ENCODE measurements at places on chromosomes 16 and 17. TPM values are rescaled to one million over a fixed set of nuclear protein-coding genes. Genes with fewer than 3 reads are reported as not detected.

ZNF598 gene
- 16.3 TPM for total RNA-seq

TRIM25 gene
- 76.7 TPM for total RNA-seq

CLEC18B gene
- total RNA-seq = not detected

PRAC1 gene
- total RNA-seq = not detected

CCDC144A gene
- total RNA-seq = 4.0 TPM

SEZ6L2 gene
- total RNA-seq = 8.4 TPM

G6PC1 gene
- not detected for total RNA-seq

PHOSPHO1 gene
- total RNA-seq = not detected

RNF227 gene
- 9.3 TPM for total RNA-seq

TPSD1 gene
- not detected for total RNA-seq

HOXB1 gene
- total RNA-seq = not detected

MINK1 gene
- total RNA-seq = 95.5 TPM

CD300C gene
- not detected for total RNA-seq

NHLRC4 gene
- not detected for total RNA-seq

MFAP4 gene
- total RNA-seq = 116 TPM

HGS gene
- total RNA-seq = 275 TPM

MSRB1 gene
- total RNA-seq = not detected

TEKT5 gene
- total RNA-seq = 1.5 TPM

DNA sequence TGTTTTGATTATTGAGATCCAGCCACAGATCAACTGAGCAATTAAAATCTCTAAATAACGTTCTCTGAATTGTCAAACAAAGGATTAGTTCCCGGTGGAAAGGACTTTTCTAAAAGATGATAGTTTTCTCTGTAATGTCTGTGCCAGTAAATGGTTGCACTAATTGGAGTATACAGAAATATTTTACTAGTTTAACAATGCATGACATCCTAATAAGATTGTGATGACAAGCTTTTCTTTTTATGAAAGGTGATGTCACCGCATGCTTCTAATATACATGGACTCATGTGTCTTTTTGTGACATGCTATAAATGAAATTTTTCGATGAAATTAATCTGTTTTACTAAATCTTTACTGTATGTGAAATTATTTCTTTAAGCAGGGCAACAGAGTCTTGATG is 211.1 kb downstream of the IRX3 start:
- H3K4me1 ChIP-seq = no peaks in the 10 kb centered on the region
- no peak for DNase-seq
- H3K27ac ChIP-seq = no peak overlapping the region
- no peaks in the 10 kb centered on the region for H3K27me3 ChIP-seq

GRCh38 chr17:12041312-12041711 is 20.6 kb downstream of the MAP2K4 start:
- no peaks in the 10 kb centered on the region for H3K36me3 ChIP-seq
- no peak for DNase-seq
- no peak overlapping the region for H3K4me3 ChIP-seq
- no peak overlapping the region for H3K27ac ChIP-seq
- peaks cover 46% of the 10 kb centered on the region for H3K4me1 ChIP-seq
- H3K27me3 ChIP-seq = no peaks in the 10 kb centered on the region

- peak overlapping the region; percentile 100 for H3K27ac ChIP-seq
- no peaks in the 10 kb centered on the region for H3K27me3 ChIP-seq
- peak; percentile 73 for DNase-seq
- H3K4me3 ChIP-seq = peak overlapping the region; percentile 85
Measured at GRCh38 chr17:8153525-8153956, 1.3 kb upstream of the PER1 start.

DNA sequence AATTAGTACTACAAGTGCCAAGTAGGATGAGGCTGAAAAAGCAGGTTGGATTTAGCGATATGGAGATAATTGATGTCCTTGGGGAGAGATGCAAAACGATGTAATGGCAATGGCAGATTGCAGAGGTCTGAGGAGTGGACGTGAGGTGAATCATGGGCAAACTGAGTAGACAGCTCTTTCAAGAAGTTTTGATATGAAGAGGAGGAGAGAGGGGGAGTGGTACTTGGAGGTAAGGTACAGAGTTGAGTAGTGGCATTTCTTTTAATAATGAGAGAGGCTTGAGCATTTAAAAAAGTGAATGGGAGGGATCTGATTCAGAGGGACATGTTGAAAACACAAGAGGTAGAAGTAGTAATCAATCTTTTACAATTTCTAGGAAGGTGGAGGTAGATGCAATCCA is 17.7 kb upstream of the VPS4A start:
- H3K27ac ChIP-seq = no peak overlapping the region
- peaks cover 31% of the 10 kb centered on the region for H3K36me3 ChIP-seq
- no peaks in the 10 kb centered on the region for H3K27me3 ChIP-seq

- no peak for DNase-seq
- H3K27me3 ChIP-seq = peaks cover 86% of the 10 kb centered on the region
- peak overlapping the region; percentile 52 for H3K4me3 ChIP-seq
- no peaks in the 10 kb centered on the region for H3K36me3 ChIP-seq
- no peak overlapping the region for H3K27ac ChIP-seq
- H3K4me1 ChIP-seq = peaks cover 51% of the 10 kb centered on the region
Measured at GRCh38 chr17:39627047-39627711, 427 bp downstream of the PPP1R1B start.

- H3K27ac ChIP-seq = peak overlapping the region; percentile 94
- no peaks in the 10 kb centered on the region for H3K27me3 ChIP-seq
- DNase-seq = no peak
- no peaks in the 10 kb centered on the region for H3K4me1 ChIP-seq
Measured at GRCh38 chr17:2075336-2076086, 20.6 kb downstream of the HIC1 start.

DNA sequence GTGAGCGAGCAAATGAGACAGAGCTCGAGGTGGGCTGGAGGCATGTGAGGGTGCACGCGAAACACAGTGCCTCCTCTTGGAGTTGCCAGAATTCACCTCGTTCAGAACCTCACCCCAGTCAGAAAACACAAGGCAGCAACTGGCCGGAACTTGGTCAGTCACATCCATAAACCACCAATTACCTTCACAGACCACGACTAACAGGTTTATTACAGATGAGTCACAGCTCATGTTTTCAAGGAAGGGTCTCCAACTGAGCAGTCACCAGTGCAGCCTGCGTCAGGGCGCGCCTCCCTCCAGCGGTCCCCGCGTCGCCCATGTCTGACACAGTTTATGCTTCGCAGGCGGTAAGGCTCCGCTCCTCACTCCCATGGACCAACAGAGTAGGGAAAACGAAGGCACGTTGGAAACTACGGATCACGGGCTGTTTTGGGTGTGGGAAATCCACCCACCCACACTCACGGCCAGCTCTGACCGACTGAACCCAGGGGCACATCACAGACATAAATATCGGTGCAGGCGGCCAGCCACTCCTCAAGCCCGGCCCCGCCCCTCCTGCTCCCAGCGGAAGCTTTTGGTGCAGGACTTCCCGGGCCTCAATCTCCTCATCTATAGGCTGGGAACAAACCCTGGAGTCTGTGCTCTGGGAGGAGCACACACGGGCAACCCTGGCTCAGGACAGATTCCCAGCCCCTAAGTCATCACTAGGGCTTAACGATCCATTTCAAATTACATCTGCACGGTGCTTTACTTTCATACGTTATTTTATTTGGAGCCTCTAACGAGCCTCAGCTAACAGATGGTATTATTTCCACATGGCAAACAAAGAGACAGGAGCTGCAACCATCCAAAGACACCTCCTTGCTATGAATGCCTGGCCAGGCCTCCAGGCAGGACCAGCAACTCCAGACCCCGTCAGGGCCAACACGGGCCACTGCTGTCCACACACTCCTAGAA is 126.3 kb downstream of the ZNF778 start:
- peak overlapping the region; percentile 77 for H3K27ac ChIP-seq
- peak; percentile 37 for DNase-seq
- no peaks in the 10 kb centered on the region for H3K36me3 ChIP-seq
- peaks cover 31% of the 10 kb centered on the region for H3K4me1 ChIP-seq
- no peaks in the 10 kb centered on the region for H3K27me3 ChIP-seq
- H3K4me3 ChIP-seq = no peak overlapping the region

- no peaks in the 10 kb centered on the region for H3K27me3 ChIP-seq
- peaks cover 15% of the 10 kb centered on the region for H3K4me1 ChIP-seq
- H3K4me3 ChIP-seq = no peak overlapping the region
- H3K36me3 ChIP-seq = peaks cover 80% of the 10 kb centered on the region
- no peak for DNase-seq
- H3K27ac ChIP-seq = no peak overlapping the region
Measured at GRCh38 chr16:67544844-67545664, 16.4 kb downstream of the RIPOR1 start.

- no peak overlapping the region for H3K27ac ChIP-seq
- no peak overlapping the region for H3K4me3 ChIP-seq
- DNase-seq = no peak
- H3K27me3 ChIP-seq = no peaks in the 10 kb centered on the region
- H3K36me3 ChIP-seq = peaks cover 55% of the 10 kb centered on the region
- H3K4me1 ChIP-seq = no peaks in the 10 kb centered on the region
Measured at GRCh38 chr16:69348222-69348621, 3.4 kb downstream of the TMED6 start.

GRCh38 chr17:50207315-50207714 is 5.9 kb upstream of the COL1A1 start:
- H3K27me3 ChIP-seq = no peaks in the 10 kb centered on the region
- no peak overlapping the region for H3K4me3 ChIP-seq
- peak overlapping the region; percentile 57 for H3K27ac ChIP-seq

- H3K4me1 ChIP-seq = peaks cover 30% of the 10 kb centered on the region
- H3K36me3 ChIP-seq = peaks cover 19% of the 10 kb centered on the region
- no peaks in the 10 kb centered on the region for H3K27me3 ChIP-seq
- H3K27ac ChIP-seq = peak overlapping the region; percentile 98
- peak; percentile 49 for DNase-seq
- peak overlapping the region; percentile 91 for H3K4me3 ChIP-seq
Measured at GRCh38 chr17:68248199-68248825, 469 bp downstream of the AMZ2 start.

- peaks cover 11% of the 10 kb centered on the region for H3K4me1 ChIP-seq
- peak; percentile 9 for DNase-seq
- H3K27me3 ChIP-seq = no peaks in the 10 kb centered on the region
- peaks cover 20% of the 10 kb centered on the region for H3K36me3 ChIP-seq
- no peak overlapping the region for H3K27ac ChIP-seq
- H3K4me3 ChIP-seq = no peak overlapping the region
Measured at GRCh38 chr17:2194889-2195335, 108.7 kb downstream of the SMG6 start.

- peaks cover 6% of the 10 kb centered on the region for H3K4me1 ChIP-seq
- H3K27me3 ChIP-seq = no peaks in the 10 kb centered on the region
- H3K27ac ChIP-seq = no peak overlapping the region
- peaks cover 26% of the 10 kb centered on the region for H3K36me3 ChIP-seq
Measured at GRCh38 chr17:67227488-67227887, 17.5 kb downstream of the HELZ start.

DNA sequence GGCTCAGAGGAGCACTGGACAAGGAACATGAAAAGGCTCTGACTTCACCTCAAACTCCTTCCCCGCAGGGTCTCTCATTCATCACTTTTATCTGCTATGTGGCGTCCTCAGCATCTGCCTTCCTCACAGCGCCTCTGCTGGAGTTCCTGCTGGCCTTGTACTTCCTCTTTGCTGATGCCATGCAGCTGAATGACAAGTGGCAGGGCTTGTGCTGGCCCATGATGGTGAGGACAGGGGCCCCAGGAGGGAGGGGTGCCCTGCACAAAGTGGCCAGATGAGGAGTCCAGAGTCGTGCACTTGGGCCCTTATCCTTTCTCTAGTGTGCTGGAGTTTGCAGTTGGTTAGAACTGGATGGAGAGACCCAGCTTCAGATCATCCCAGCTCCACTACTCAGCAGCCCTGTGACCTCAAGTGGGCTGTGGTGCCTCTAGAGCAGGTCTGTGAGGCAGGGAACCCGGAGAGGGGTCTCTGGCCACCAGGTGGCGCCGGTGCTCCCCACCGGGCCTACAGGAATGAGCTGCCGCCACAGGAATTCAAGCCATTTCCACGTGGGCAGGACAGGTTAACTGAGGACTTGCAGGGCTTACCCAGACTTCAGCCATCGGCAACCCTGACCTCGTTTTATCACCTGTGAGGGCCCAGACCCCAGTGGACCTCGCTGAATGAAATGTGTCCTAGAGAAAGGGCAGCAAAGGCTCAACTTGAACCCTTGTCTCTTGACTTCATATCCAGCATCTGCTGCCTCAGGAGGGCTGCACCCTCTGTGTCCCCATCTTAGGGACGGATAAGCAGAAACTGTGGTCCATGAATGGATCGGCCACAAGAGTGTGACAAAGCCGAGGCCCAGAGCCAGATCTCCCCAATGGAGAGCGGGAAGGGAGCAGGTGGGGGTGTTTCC is 4.0 kb downstream of the CMTM3 start:
- peaks cover 47% of the 10 kb centered on the region for H3K36me3 ChIP-seq
- peaks cover 14% of the 10 kb centered on the region for H3K27me3 ChIP-seq
- peak overlapping the region; percentile 15 for H3K27ac ChIP-seq
- peaks cover 49% of the 10 kb centered on the region for H3K4me1 ChIP-seq
- peak; percentile 92 for DNase-seq
- no peak overlapping the region for H3K4me3 ChIP-seq

GRCh38 chr17:81952792-81953228 is 5.8 kb upstream of the MYADML2 start:
- no peak overlapping the region for H3K27ac ChIP-seq
- H3K27me3 ChIP-seq = peaks cover 1% of the 10 kb centered on the region
- no peak for DNase-seq
- no peaks in the 10 kb centered on the region for H3K4me1 ChIP-seq

- H3K36me3 ChIP-seq = no peaks in the 10 kb centered on the region
- H3K27ac ChIP-seq = peak overlapping the region; percentile 33
- H3K27me3 ChIP-seq = peaks cover 91% of the 10 kb centered on the region
- H3K4me3 ChIP-seq = peak overlapping the region; percentile 28
- no peak for DNase-seq
- peaks cover 32% of the 10 kb centered on the region for H3K4me1 ChIP-seq
Measured at GRCh38 chr16:51155820-51156806, 5.0 kb upstream of the SALL1 start.

DNA sequence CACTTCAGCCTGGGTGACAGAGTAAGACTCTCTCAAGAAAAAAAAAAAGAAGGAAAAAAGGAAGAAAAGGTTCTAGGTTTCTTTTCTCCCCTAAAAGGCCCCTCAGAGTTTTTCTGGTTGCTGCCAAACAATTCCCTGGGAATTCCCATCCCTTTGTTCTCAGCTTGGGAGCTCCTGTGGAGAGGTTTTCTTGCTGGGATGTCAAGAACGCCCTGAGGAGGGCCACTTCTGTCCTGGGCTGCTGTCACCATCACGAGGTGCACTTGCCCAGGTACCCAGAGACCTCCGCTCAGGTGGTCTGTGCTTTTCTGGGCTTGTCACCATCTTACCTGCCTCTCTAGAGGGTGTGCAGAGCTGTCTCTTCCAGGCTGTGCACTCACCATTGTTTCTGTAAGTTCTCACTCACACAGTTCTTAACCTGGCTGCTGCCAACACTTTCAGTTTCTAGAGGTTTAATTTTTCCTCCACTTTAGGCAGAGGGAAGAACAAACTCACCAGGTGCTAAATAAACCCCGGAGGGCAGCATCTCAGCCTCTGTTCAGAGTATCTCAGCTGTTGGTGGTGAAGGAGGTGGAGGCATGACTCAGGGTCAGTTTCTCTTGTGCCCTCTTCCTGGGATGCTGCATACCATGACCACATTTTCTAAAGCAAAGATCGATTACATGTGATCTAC is 2.4 kb upstream of the COX6A2 start:
- H3K27me3 ChIP-seq = peaks cover 9% of the 10 kb centered on the region
- no peaks in the 10 kb centered on the region for H3K36me3 ChIP-seq
- H3K4me3 ChIP-seq = no peak overlapping the region
- H3K27ac ChIP-seq = no peak overlapping the region
- DNase-seq = no peak
- peaks cover 19% of the 10 kb centered on the region for H3K4me1 ChIP-seq

GRCh38 chr16:6160871-6161270 is 1063.3 kb upstream of the EEF2KMT start:
- DNase-seq = no peak
- H3K4me1 ChIP-seq = no peaks in the 10 kb centered on the region
- H3K27me3 ChIP-seq = no peaks in the 10 kb centered on the region
- H3K36me3 ChIP-seq = no peaks in the 10 kb centered on the region
- no peak overlapping the region for H3K27ac ChIP-seq

Data from stomach (tissue), 19 donors.